ENCODE measurements at places on chromosomes 11 and 22.

- DNase-seq: no peak
Observed at GRCh38 chr11:40290171-40290631, 1169.3 kb downstream of the LRRC4C start.

DNA sequence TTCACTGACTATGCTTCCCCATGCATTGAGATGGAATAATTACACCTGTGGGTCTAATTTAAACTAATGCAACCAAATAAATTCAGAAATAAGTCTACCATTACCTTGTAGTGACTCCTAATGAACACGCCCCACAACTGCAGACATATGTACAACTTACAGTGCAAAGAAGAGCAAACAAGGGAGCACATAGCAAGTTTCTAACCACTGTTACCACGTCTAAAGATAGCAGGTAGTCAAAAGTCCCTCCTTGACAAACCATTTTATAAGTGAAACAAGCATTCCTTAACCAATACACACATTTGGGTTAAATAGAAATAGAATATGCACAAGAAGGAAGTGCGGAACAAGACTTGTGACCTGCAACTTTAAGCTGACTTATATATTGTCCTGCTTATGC is 20.6 kb downstream of the PHF21A start:
- DNase-seq: no peak

GRCh38 chr11:111774955-111775710 is 8.9 kb upstream of the PPP2R1B start:
- no peak for DNase-seq

GRCh38 chr11:114826910-114827442 is 148.6 kb downstream of the NXPE2 start:
- no peak for DNase-seq

DNA sequence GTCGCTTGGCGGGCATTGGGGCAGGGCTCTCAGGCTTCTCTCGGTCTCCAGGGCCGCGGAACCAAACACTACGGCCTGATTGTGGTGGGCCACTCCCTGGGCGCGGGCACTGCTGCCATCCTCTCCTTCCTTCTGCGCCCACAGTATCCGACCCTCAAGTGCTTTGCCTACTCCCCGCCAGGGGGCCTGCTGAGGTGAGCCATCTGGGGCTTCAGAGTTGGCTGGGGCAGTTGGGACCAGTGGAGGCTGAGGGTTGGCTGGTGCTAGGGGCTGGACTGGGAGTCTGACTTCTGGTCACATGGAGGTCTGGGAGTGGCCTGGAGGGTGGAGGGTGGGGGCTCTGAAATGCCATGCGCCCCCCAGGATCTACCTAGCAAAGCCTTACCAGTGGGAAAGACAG is 15.3 kb upstream of the MYRF start:
- no peak for DNase-seq
